ENCODE measurements at places on chromosomes 12 and 14. TPM values are rescaled to one million over a fixed set of nuclear protein-coding genes. Genes with fewer than 3 reads are reported as not detected.

Gene ASB2
- not detected for total RNA-seq

GRCh38 chr12:128326406-128326805 is 59.4 kb downstream of the TMEM132C start:
- H3K27me3 ChIP-seq: peaks cover 3% of the 10 kb centered on the region
- H3K4me3 ChIP-seq: no peak overlapping the region
- no peak for DNase-seq
- peaks cover 5% of the 10 kb centered on the region for H3K36me3 ChIP-seq
- H3K4me1 ChIP-seq: no peaks in the 10 kb centered on the region
- H3K27ac ChIP-seq: no peak overlapping the region

GRCh38 chr12:49223590-49224369 is 34.9 kb upstream of the TUBA1A start:
- H3K4me1 ChIP-seq: peaks cover 6% of the 10 kb centered on the region
- H3K4me3 ChIP-seq: no peak overlapping the region
- no peaks in the 10 kb centered on the region for H3K36me3 ChIP-seq
- no peak overlapping the region for H3K27ac ChIP-seq
- peaks cover 2% of the 10 kb centered on the region for H3K27me3 ChIP-seq

Gene RNASE7
- not detected for total RNA-seq

DNA sequence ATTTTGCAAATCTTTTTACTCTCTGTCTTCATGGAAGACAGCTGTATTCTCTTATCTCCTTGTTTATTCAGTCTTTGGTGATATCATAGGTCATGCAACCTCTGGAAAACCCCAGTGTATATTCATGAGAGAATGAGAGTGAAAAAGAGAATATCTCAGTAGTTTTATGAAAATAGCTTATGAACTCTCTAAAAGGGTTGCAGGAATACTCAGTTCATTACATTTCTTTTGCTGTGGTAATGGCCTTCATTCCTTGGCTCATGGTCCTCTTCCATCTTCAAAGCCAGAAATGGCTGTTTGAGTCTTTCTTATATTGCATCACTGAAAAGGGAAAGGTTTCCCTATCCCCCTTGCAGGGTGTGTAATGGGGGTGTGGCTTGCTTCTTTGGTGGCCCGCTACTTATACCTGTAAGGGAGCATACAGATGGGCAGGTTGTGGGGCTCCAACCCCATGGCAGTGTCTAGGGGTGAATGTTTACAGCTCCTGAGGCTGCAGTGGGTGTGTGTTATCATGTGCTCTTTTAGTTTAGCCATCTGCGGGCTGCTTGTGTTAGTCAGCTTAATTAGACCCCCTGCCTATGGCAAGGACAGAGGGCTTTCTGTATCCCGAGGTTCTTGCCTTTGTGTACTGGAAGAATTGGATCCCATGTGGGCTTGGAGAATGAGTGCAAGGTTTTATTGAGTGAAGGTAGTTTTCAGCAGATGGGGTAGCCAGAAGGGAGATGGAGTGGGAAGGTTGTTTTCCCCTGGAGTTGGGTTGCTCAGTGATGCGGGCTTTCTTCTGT is 150.2 kb downstream of the CCDC91 start:
- DNase-seq: no peak
- H3K27ac ChIP-seq: no peak overlapping the region
- no peak overlapping the region for H3K4me3 ChIP-seq
- peaks cover 3% of the 10 kb centered on the region for H3K27me3 ChIP-seq
- H3K4me1 ChIP-seq: no peaks in the 10 kb centered on the region

DNA sequence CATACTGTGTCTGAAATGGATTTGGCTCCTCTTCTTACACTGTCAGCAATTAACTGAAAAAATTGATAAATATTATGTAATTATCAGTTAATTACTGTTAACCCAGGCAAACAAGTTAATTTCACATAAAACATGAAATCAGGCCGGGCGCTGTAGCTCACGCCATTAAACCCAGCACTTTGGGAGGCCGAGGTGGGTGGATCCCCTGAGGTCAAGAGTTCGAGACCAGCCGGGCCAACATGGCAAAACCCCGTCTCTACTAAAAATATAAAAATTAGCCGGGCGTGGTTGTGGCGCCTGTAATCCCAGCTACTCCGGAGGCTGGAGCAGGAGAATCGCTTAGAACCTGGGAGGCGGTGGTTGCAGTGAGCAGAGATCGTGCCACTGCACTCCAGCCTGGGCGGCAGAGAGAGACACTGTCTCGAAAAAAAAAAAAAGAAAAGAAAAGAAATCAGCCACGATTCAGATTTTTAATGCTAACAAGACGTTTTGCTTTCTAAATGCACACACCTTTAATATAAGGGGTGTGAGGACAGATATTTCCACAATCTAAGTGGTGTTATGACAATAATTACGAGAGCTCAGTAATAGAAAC is 473 bp upstream of the TMEM19 start:
- DNase-seq: no peak
- H3K27ac ChIP-seq: no peak overlapping the region
- no peaks in the 10 kb centered on the region for H3K36me3 ChIP-seq
- no peaks in the 10 kb centered on the region for H3K27me3 ChIP-seq
- peaks cover 8% of the 10 kb centered on the region for H3K4me1 ChIP-seq

- no peak overlapping the region for H3K4me3 ChIP-seq
- H3K36me3 ChIP-seq: peaks cover 29% of the 10 kb centered on the region
- peaks cover 36% of the 10 kb centered on the region for H3K4me1 ChIP-seq
- H3K27ac ChIP-seq: no peak overlapping the region
These were observed 90.1 kb upstream of the KCNA1 start for GRCh38 chr12:4819654-4820053.

- H3K27ac ChIP-seq: no peak overlapping the region
- H3K4me3 ChIP-seq: no peak overlapping the region
- DNase-seq: no peak
- peaks cover 4% of the 10 kb centered on the region for H3K27me3 ChIP-seq
- H3K36me3 ChIP-seq: peaks cover 17% of the 10 kb centered on the region
These were observed 24.2 kb upstream of the SLC6A12 start for GRCh38 chr12:238116-238515.

GRCh38 chr12:32102234-32102633 is 4.4 kb upstream of the BICD1 start:
- H3K4me1 ChIP-seq: peaks cover 14% of the 10 kb centered on the region
- peaks cover 6% of the 10 kb centered on the region for H3K36me3 ChIP-seq
- no peak overlapping the region for H3K4me3 ChIP-seq
- no peak for DNase-seq
- H3K27ac ChIP-seq: no peak overlapping the region
- peaks cover 11% of the 10 kb centered on the region for H3K27me3 ChIP-seq

Gene P2RX2
- not detected for total RNA-seq

Gene CD27
- not detected for total RNA-seq

Gene SDS
- not detected for total RNA-seq

Gene ARF3
- total RNA-seq: 307 TPM

Gene CALCOCO1
- 144 TPM for total RNA-seq

Gene NRL
- total RNA-seq: 1.2 TPM

Gene SCNN1A
- total RNA-seq: 2.2 TPM

GRCh38 chr14:92848887-92849286 is 54.8 kb downstream of the GOLGA5 start:
- H3K27ac ChIP-seq: peak overlapping the region; percentile 50
- H3K36me3 ChIP-seq: peaks cover 17% of the 10 kb centered on the region
- peaks cover 30% of the 10 kb centered on the region for H3K4me1 ChIP-seq
- H3K4me3 ChIP-seq: no peak overlapping the region

Gene ABCC9
- total RNA-seq: 1.2 TPM
